ENCODE measurements at places on chromosomes 13 and 19.

GRCh38 chr13:21796066-21796465, 125.2 kb downstream of the FGF9 start:
- no peak for DNase-seq

DNA sequence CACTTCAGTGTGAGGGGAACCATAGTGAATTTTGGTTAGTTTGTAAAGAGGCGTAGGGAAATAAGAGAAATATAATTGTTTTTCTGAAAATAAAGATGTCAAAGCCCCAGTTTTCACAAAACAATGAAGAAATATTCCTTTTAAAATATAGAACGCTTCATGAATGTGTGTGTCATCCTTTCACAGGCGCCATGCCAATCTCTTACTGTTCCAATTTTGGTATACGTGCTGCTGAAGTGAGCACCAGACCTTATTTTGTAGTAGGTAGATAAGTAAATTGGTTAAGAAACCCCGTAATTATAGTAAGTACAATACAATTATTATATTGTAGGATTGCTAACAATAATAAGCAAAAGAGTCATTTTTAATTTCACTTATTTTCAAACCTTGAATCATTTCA, 43.3 kb downstream of the NAA16 start:
- no peak for DNase-seq

- no peak for DNase-seq
These were observed 39.6 kb upstream of the RANBP3 start for GRCh38 chr19:6017576-6017975.

GRCh38 chr19:7706955-7707456, 5.1 kb upstream of the FCER2 start:
- DNase-seq = no peak

DNA sequence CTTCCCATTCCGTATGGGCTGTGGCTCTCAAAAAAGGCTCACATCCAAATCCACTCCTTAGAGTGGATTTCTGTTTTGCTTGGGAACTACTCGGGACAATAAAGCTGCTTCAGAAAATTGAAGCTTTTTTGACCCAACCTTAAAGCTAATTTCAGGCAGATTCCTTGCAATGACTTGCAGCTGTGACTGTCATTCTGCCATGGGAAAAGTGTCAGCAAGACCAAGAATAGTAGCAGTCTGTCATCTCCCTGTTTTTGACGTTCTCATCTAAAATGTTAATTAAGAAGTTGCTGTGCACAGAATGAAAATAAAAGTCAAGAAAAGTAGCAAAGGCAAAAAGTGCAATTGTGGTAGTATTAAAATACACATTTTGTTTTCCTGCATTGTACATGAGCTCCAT, 304.7 kb downstream of the COG6 start:
- DNase-seq = no peak

GRCh38 chr19:29308977-29309590, 96.1 kb upstream of the UQCRFS1 start:
- DNase-seq = no peak

GRCh38 chr13:39787086-39787487, 131.6 kb downstream of the COG6 start:
- DNase-seq = no peak

DNA sequence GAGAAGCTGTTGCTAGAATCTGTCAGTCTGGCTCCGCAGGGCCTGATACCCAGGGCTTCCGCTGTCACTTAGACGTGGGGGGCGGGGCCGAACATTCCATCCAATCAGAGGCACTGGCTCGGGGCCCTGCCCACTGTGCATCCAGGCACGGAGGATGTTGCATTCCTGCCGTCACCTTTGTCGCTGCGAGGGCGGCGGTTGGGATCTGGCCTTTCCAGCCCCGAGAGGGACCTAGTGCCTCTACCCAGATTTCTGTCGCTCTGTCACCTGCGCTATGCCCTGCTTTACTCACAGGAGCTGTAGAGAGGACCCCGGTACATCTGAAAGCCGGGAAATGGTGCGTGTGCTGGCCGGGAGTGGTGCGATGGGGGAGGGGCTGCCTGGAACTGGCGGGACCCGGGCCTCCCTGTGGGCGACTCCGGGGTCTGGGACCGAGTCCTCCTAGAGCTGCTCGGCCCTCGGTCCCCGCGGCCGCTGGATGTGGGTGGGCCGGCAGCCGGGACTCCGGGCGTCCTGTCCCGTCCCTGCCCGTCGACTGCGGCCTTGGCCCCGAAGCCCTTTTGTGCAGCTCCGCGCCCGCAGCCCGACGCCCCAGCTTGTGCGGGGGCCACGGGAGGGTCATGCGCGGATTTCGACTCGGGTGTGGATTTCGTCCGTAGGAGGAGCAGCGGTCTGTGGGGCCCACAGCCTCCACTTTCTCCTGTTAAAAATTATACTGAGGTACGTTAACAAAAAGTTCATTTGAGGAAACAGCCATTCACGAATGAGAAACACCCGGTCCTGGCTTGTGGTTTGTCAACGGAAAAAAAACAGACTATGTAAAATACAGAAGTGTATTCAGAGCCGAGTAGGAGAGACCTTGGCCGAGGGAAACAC, at the start of gene ZNF439:
ZNF439 (plus strand) TSS at position 133 of the 876 bp plus-strand sequence; CDS start at position 275, 142 bp downstream.
- DNase-seq = peak; percentile 84

- DNase-seq = no peak
These were observed 12.4 kb downstream of the ATP12A start for GRCh38 chr13:24692561-24692960.

- no peak for DNase-seq
These were observed 91.3 kb downstream of the EDNRB start for GRCh38 chr13:77827332-77827731.

GRCh38 chr19:33758541-33759013, 38.1 kb upstream of the KCTD15 start:
- DNase-seq = no peak

DNA sequence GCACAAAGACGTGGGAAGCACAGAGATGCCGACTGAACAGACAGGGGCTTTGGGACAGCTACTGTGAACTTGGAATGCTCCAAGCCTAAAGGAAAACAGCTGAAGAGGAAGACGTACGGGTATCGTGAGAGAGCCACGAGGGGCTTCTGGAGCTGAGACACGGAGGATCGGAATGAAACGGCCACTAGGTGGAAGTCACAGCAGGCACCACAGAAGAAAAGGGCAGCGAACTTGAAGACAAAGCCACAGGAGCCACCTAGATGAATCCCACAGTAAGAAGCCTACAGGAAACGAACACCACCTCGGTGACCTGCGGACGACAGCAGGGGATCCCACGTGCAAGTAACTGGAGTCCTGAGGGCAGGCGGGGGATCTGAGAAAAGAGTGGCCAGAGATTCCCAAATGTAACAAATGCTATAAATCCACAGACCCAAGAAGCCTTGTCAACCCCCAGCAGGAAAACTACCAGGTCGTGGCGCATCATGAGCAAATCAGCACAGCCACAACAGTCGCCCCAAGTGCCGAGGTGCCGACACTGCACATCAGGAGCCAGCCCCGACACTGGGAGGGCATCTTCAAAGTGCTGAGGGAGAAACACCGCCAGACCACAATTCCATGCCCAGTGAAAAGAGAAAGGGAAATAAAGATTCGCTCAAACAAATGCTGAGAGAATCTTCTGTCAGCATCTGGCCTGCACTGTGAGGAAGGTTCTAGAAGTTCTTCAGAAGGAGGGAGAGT, 39.3 kb upstream of the ISYNA1 start:
- DNase-seq = no peak

DNA sequence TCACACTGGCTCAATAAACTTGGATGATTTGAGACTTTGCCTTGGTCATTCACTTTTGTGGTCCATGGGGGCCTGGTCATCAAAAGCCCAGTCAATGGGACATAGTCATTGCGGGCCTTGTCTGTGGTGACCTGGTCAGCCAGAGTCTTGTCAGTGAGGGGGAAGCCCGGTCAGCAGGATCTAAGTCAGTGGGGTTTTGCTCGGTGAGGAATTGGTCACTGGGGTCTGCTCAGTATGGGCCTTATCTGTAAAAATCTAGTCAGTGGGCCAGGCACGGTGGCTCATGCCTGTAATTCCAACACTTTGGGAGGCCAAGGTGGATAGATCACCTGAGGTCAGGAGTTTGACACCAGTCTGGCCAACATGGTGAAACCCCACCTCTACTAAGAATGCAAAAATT, 63.7 kb upstream of the TPM4 start:
- DNase-seq = no peak

DNA sequence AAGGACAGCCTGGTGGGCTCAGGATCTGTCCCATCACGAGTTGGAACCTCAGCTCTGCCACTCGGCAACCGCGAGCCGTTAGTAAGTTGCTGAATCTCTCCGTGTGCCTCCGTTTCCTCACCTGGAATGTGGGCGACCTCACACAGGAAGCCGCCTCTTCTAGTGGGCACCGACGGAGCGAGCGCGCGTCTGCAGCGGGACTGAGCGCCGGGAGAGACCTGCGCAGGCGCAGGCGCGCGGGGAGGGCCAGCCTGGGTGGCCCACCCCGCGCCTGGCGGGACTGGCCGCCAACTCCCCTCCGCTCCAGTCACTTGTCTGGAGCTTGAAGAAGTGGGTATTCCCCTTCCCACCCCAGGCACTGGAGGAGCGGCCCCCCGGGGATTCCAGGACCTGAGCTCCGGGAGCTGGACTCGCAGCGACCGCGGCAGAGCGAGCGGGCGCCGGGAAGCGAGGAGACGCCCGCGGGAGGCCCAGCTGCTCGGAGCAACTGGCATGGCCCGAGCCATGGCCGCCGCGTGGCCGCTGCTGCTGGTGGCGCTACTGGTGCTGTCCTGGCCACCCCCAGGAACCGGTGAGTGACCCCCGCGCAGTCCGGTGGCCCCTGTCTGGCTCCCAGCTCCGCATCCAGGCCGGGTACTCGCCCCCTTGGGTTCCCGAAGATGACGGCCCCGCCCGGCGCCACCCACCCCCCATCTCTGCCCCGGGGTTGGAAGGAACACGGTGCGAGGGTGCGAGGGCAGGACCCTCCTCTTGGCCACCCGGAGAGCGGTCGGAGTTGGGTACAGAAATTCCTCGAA, at the start of gene PVR:
PVR (plus strand) TSS at position 306 of the 797 bp plus-strand sequence; CDS start at position 493, 187 bp downstream.
- DNase-seq = peak; percentile 41

DNA sequence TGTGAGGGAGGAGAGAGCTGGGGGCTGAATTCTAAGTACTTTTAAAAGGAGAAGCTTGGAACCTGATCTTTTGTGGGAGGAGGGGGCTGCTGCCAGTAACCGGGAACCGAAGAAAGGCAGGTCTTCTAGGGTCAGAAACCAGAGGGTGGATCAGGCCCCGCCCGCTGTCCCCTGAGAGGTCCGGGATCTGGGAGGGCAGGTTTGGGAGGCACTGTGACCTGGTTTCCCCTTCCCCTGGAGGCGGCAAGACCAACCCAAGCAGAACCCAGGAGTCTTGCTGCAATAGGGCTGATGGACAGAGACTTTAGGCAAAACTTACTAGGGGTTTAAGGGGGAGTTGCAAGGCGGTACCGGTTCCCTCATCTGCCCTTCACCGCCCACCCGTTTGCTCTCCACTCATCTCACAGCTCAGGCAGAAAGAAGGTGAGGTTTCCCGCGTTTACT, 707 bp upstream of the KLK8 start:
- DNase-seq = no peak

GRCh38 chr13:76667551-76667950, 218.7 kb downstream of the KCTD12 start:
- no peak for DNase-seq

- DNase-seq = no peak
These were observed 7.0 kb upstream of the HSPH1 start for GRCh38 chr13:31168736-31169135.

DNA sequence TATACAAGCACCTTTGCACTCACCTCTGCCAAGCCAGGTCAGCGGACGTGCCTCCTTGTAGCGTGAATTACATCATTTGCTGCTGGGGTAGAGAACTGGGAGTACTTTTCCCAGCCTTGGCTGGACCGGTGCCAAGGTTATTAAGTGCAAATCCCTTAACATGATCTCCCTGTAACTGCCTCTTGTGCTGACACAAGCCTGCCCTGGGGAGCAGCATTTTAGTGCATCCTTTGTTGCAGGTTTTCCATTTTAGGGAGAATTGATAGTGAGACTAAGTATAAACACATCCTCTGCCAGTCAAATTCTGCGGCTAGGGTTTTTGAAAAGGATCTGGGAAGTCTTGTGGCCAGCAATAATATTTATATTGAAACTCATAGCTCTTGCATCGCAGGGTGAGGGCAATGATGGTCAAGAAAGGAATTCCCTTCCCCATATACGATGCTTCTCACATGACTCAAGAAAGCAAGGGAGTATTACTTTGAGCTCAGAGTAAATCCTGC, 32.7 kb upstream of the DCLK1 start:
- no peak for DNase-seq

Measured in GM06990 (cell line).